ENCODE measurements at places on chromosomes 6 and 20.

GRCh38 chr6:148385379-148385778 is 42.7 kb downstream of the SASH1 start:
- DNase-seq, result no peak

- DNase-seq, result no peak
Observed at GRCh38 chr6:147397306-147397705, 111.2 kb upstream of the SAMD5 start.

DNA sequence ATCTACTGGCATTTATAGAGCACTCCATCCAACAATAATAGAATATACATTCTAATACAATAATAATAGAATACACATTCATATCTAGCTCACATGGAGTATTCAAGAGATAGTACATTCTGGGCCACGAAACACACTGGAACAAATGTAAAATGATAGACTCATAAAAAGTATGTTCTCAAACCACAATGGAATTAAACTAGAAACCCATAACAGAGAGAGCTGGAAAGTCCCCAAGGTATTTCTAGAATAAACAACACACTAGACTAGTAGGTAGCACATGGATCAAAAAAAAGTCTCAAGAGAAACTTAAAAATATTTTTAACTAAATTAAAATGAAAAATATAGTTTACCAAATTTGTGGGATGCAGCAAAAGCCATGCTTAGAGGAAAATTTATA is 9.1 kb upstream of the TP53TG5 start:
- DNase-seq, result no peak

DNA sequence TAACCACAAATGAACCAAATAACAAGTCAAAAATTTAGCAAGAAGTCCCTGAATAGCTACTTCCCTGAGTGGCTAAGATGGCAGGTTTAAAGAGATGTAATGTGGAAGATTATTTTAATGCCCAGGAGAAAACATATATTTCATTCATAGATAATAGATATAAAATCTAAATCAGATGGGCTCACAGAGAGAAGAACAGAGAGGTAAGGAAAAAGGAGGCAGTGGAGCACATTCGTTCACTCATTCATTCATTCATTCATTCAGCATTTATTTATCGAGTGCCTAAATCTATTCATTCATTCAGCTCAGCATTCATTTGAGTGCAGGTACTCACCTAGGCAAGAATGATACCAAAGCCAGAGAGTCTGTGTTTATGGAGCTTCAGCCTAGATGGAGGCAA is 32.1 kb upstream of the IYD start:
- DNase-seq, result no peak

DNA sequence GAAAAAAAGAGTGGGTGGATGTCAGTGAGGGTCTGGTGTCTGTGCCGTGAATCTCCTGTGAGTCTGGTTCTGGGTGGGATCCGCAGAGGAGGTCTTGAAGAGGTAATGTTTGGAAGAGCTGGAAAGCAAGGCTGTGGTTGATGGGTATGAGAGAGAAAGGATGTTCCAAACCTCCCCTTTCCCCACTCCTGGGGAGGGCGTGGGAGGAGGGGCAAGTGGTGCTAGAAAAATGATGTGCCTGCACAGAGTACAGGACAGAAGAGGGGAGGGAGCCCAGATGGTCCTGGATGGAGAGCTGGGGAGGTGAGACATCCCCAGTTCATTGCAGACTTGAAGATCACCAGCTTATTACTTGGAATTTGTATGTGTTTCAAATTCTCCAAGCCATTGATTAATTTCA is 3.1 kb downstream of the CNPY3 start:
- no peak for DNase-seq

DNA sequence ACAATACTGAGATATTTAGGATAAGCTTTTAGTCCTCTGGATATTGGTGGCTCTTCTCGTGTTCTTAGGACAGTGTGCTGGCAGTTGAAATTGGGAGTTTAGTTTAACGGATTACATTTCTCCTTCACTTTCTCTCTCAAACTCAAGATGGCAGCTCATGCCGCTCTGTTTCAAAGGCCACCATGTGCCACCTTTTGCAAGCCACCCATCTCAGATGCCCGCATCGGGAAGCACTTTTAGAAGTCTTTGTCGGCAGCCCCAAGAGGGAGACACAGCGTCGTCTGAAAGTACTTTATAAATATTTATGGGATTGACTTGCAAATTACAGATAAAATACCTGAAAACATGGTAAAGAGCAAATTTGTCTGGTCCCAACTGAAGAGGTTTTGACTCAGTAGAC is 73.5 kb downstream of the DOK5 start:
- DNase-seq, result no peak

GRCh38 chr20:59242714-59243626 is 57.4 kb upstream of the EDN3 start:
- DNase-seq, result no peak

GRCh38 chr6:162940426-162940825 is 212.7 kb downstream of the PACRG start:
- no peak for DNase-seq

DNA sequence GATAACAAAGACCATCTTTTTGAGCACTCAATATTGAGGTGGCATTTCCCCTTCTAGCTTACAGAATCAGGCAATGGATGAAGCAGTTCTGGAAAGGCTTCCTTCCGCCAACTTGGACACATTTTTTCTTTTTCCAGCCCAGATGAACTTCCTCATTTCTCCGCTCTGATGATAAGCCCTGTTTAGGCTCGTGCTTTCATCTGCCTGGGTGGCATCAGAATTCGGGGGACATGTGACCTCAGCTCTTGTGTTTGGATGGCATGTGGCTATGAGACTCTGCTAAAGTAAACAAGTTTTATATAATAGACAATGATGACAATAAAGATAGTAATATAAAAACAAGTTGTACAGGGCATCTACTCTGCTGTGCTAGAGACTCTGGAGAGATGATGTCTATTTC is 796.7 kb downstream of the DHX35 start:
- no peak for DNase-seq

DNA sequence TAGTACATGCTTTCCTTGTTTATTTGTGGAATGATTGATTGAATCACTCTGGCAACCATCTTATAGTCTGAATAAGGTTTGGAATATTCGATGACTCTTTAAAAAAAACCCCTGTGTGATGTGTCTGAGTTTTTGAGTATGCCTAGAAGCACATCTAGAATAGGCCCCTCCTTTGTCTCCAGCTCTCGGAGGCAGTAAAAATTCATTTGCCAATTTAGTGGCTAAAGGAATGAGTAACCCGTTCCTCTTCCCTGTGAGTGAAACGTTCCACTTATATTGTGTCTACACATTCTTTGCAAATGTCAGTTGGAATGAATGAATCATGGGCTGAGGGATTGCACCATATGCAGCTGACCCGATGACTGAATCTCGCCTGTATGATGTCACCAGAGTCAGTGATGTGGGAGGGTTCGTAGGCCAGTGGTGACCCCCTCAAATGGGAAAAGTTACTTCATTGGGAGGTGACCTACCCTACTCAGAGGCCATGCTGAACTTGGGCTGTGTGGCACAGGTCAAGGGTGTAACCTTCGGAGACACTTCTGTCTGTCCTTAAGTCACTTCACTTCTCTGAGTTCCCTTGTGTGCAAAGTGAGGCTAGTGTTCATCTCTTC is 21.6 kb downstream of the MOCS3 start:
- peak; percentile 96 for DNase-seq

GRCh38 chr6:23173234-23173633 is 603.9 kb downstream of the HDGFL1 start:
- DNase-seq, result no peak

DNA sequence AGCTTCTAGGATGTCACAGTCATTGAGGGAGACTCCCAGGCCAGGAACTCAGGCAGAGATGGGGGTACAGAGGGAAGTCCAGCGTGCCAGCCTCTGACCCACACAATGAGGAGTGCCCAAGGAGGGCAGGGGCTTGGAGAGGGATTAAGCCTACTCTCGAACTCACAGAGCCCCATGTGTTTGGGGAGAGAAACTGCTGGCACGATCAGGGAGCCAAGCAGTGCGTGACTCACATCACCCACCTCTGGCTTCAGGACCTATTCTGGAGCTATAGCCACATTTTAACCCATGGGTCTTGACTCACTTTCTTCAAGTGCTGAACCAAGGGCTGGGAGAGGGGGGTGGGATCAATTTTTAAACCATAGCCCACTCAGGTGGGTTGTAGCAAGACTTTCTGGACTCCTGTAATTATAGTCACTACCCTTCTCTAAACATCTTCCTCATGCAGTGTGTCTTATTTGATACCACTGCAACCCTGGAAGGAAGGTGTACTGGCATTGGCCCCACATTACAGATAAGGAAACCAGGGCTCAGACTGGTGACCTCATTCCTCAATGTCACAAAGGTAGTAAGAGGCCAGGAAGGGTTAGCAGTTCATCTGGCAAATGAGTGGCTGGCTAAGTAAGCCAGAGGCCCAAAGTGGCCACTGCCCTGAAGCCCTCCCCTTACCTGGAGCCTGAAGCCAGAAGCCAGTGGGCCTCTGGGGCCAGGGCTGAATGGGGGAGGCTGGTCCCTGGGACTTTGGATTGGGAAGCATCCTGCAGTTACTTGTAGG is 12.0 kb downstream of the FOXP4 start:
- DNase-seq, result no peak

- no peak for DNase-seq
Observed at GRCh38 chr20:56348746-56349145, 10.0 kb upstream of the FAM210B start.

- no peak for DNase-seq
Observed at GRCh38 chr6:63415286-63415685, 95.5 kb upstream of the LGSN start.

DNA sequence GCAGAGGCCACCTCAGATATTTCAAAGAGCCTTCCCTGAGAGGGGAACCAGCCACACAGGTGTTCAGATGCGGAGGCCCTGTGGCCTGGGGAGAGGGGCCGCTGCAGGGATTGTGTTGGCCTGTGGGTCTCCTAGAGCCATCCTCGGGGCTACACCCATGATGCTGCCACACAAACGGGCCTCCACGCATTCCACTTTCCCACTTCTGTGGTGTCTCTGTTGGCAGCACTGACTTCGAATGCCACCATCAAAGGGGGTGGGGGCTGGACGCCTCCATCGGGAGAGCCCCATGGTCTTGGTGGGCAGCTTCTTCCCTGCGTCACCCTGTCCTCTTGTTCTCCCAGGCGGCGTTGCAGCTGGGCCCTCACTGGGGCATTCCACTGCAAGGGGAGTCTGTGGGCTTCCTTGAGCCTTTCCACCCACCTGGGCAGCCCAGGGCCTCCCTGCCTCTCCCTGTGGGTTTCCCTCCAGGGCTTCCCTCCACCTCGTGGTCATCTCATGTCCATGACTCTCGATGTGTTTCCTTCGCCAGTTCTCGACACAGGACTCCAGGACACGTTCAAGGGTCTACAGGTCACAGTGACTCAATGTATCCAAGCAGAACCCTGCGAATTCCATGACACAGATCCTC is 145.5 kb downstream of the ERMARD start:
- DNase-seq, result no peak

- DNase-seq, result no peak
Observed at GRCh38 chr6:44761046-44761445, 373.5 kb downstream of the CDC5L start.

DNA sequence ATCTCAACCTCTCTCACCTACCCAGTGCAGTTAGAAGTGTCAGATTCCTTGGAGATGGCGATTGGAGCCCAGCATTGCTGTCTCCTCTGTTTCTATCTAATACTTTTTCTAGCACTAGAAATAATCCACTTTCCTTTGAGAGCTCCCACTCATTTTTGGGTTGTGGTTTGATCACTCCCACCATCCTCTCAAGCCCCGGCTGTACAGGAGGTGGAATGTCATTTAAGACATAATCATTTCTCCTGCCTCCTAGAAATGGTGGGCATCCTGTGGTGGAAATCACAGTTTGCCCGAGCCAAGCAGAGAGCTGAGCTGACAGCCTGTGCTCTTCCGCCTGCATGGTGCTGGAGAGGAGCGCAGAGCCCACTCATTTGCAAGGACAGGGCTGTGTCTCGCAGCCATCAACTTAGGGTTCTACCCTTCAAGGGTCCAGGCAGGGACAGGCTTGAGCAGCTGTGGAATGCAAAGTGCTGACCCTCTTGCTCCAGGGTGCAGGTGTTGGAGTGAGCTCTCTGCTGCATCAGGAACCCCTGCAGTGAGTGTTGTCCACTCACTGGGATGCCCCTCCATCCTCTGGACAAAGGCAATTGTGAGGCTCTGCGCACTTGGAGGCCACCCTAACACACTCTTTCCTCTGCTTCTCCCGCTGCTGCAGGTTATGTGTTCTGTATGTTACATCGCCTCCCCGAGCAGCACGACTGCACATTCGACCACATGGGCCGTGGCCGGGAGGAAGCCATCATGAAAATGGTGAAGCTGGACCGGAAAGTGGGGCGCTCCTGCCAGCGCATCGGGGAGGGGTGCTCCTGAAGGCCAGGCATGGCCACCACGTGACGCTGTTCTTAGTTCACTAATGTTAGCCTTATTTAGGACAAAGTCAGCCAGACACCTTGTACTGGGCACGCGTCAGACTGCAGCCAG is 332.3 kb downstream of the ZFAND3 start:
- no peak for DNase-seq

Data from astrocyte of the cerebellum (primary cell).